ENCODE measurements at places on chromosomes 7 and 10. TPM values are rescaled to one million over a fixed set of nuclear protein-coding genes. Genes with fewer than 3 reads are reported as not detected.

ADGRA1 gene
- polyA plus RNA-seq: 31.1 TPM

VPS50 gene
- 39.2 TPM for polyA plus RNA-seq

RASA4B gene
- polyA plus RNA-seq: 65.3 TPM

OPALIN gene
- 0.83 TPM for polyA plus RNA-seq

- no peak for DNase-seq
- H3K27ac ChIP-seq: peak overlapping the region; percentile 63
- peak overlapping the region; percentile 65 for H3K4me3 ChIP-seq
- peaks cover 31% of the 10 kb centered on the region for H3K4me1 ChIP-seq
These were observed 220.9 kb upstream of the MKLN1 start for GRCh38 chr7:131106681-131107336.

DNA sequence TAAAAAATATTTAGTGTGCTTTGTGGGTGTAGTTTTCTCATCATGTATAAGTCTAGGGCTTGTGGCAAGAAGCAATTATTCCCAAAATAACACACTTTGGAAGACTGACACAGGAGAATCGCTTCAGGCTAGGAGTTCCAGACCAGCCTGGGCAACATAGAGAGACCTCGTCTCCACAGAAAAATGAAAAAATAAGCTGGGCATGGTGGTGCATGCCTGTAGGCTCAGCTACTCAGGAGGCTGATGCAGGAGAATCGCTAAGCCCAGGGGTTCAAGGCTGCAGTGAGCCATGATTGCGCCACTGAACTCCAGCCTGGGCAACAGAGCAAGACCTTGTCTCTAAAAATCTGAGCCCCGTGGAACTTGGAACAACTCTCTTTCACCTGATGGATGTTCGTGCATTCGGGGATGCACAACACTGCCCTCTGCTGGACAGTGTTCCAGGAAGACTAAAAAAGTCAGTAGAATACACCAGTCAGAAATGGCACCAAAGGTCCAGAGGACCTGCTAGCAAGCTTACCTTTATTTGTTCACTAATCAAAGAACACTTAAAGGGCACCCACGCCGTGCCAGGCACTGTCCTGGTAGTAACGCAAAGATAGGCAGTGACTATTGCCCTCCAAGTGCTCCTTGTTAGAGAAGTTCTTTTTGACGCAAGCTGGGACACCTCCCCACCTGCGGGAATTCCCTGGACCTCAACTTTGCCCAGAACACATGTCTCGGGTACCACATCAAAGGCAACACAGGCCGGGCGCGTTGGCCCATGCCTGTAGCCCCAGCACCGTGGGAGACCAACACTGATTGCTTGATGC lies 81.9 kb upstream of the CALN1 start:
- H3K36me3 ChIP-seq: no peaks in the 10 kb centered on the region
- H3K27ac ChIP-seq: no peak overlapping the region
- H3K4me1 ChIP-seq: no peaks in the 10 kb centered on the region
- H3K4me3 ChIP-seq: no peak overlapping the region

DNA sequence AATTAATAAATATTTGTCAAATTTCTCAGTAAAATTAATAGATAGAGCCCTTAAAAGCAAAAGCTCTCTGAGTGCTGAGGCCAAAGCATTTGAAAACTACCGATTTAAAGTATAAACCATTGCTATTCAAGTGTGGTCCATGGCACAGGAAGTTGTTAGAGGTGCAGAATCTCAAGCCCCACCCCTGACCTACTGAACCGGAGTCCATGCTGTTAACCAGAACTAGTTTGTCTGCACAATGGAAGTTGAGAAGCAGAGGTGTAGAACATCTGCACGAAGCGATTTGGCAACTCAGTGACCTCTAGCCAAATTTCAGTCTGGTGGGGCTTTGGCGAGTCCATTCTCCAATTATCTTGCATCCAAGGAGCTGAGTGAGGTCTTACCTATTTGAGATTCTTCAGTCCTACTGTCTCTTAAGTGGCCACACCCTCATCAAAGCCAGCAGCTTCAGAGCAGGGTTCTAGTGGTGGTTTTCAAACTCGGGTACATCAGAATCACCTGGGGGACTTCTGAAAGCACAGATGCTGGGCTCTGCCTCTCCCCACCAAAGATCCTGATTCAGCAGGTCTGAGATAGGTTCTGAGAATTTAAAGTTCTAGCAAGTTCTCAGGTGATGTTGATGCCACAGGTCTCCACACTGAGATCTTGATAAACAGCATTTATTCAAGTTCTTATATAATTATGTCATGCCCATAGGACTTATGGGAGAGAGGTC lies 96.8 kb upstream of the SAMD8 start:
- no peaks in the 10 kb centered on the region for H3K27me3 ChIP-seq
- no peak for DNase-seq
- H3K4me1 ChIP-seq: peaks cover 23% of the 10 kb centered on the region
- H3K36me3 ChIP-seq: peaks cover 8% of the 10 kb centered on the region
